ENCODE measurements at places on chromosomes 7 and 10.

DNA sequence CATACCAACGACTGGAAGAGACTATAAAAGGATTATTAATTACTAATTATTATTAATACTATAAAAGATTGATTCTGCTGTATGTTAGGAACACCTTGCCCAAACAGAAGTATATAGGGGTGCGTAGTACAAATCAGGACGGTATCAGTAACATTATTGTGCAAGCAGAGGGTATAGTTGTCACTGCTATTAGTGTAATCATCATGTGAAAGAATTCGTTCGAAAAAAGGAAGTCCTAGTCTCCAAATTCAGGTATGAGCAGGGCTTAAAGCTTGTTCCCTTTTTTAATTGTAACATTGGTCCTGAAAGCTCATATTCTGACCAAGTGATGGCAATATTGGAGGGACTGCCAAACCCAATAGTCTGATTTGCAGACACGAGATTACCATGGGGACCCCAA is 81.8 kb downstream of the THSD7A start:
- DNase-seq, result no peak

DNA sequence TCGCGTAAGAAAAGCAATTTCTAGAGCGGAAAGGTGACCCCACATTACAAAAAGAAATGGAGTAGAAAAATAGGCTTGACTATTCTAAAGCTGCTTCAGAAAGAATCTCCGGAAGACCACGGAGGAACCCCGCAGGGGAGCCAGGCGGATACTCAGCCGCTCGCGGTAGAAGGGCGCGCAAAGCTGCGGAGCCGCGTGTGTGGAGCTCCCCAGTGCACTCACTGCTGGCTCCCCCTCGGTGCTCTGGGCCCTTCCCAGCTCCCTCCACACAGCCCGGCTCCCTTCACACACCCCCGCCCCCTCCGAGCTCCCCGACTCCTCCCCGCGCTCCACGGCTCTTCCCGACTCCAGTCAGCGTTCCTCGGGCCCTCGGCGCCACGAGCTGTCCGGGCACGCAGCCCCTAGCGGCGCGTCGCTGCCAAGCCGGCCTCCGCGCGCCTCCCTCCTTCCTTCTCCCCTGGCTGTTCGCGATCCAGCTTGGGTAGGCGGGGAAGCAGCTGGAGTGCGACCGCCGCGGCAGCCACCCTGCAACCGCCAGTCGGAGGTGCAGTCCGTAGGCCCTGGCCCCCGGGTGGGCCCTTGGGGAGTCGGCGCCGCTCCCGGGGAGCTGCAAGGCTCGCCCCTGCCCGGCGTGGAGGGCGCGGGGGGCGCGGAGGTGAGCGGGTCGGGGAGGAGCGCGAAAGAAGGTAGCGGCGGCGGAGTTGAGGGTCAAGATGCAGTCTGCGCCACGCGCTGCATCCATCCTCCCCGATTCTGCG is at the start of gene STEAP2:
Gene STEAP2, plus strand, starts transcription at position 350 of the 758 bp plus-strand sequence. CDS start 13,343 bp downstream, outside the sequence.
- no peak for DNase-seq

GRCh38 chr10:11538834-11539190 is 72.6 kb downstream of the USP6NL start:
- DNase-seq, result no peak

- DNase-seq, result no peak
Measured at GRCh38 chr7:98681951-98682350, 64.9 kb downstream of the NPTX2 start.

- no peak for DNase-seq
Measured at GRCh38 chr10:31761156-31761555, 167.5 kb downstream of the ARHGAP12 start.

DNA sequence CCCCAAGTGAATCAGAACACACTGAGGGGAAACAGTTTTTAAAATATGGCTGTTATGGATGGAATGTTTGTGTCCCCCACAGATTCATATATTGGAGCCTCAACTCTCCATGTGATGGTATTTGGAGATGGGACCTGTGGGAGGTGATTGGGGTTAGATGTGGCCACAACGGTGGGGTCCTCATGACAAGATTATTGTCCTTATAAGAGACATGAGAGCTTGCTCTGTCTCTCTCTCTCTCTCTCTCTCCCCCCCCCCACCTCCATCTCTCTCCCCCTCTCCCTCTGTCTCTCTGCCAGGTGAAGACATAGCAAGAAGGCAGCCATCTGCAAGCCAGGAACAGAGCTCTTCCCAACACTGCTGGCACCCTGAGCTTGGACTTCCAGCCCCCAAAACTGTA is 315.8 kb upstream of the MGMT start:
- DNase-seq, result no peak

DNA sequence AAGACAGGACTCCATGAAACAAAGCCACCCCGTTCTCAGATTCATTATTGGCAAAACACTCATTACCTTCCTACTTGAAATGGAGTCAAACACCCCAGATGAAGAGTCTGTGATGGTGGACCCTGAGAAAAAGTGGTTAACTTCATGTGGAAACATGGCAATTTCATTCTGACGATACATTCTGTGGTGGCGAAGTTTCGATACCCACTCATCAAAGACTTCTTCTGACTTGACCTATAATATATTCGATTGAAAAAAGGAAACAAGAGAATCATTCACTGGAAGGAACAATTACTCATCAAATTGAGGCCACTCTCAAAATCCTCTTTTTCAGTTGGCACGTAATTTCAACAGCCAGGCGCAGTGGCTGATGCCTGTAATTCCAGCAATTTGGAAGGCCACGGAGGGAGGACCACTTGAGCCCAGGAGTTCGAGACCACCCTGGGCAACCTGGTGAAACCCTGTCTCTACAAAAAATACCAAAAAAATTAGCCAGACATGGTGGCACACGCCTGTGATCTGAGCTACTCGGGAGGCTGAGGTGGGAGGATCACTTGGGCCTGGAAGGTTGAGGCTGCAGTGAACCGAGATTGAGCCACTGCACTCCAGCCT is 108.8 kb upstream of the GSDME start:
- no peak for DNase-seq

DNA sequence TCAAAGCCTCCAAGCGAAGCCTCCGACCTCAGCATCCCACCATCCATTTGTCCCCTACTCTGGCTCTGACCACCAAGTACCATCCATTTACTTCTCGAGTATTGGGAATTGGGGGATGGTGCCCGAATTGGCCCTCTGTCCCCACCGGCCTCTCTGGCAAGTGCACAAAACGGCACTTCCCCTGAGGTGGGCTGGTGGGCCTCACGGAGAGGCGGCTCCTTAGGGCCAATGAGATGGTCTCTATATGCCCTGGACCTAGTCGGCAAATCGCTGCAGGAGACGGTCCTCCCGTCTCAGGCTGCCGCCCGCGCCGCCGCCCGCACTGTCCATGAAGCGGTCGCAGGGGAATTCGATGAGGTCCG is 2.8 kb downstream of the TRIL start:
- no peak for DNase-seq

DNA sequence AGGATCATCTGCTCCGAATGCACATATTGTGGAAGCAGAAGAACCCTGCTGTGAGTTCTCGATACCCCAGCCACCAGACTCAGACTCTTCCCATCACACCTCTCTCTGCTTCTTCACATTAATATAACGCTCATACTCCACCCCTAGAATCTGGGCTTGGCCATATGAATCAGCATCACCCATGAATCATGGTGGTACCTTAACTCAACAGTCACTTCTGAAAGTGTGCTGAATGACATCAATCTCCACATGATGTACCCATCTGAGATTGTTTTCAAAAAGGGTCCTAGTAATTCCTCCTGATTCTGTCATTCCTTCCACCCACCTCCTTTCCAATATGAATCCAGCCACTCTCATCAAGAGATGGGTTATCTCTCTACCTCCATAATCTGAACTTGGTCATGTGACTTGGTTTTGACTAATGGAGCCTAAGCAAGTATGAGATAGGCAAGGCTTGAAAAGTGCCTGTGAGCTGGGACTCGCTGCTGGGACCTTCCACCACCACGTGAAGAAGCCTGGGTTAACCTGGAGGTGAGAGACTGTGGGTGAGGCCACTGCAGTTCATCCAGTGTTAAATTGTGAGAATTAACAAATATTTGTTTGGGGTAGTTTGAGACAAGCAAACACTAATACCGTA is 15.4 kb downstream of the YWHAG start:
- no peak for DNase-seq

GRCh38 chr10:70743430-70743788 is 41.8 kb downstream of the TBATA start:
- DNase-seq, result no peak

GRCh38 chr10:72027498-72027897 is 60.9 kb downstream of the SPOCK2 start:
- no peak for DNase-seq

- no peak for DNase-seq
Measured at GRCh38 chr10:124233546-124234138, 140.2 kb upstream of the CHST15 start.

DNA sequence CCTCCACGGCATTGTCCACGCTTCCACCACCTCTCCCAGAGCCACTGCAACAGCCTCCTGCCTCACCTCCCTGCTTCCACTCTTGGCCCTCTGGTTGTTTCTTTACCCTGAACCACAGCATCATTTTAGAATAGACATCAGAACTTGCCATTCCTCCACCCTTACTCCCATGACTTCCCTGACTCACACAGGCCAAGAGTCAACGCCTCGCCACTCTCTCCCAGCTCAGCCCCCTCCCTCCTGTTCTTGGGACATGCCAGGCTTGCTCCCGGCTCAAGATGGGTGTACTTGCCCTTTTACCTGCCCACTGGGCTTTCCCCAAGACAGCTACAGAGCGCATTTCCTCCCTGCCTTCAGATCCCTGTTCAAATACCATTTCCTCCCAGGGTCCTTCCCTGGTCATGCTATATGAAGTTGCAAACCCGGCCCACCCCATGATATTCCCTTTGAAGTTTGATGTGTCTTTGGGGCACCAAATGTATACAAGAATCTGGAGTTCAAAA is 429.1 kb downstream of the RPS24 start:
- DNase-seq, result no peak

GRCh38 chr10:27240212-27241009 is at the start of gene ACBD5:
Gene ACBD5 (minus strand): TSS chr10:27240797. CDS start chr10:27240688, 109 bp downstream.
- peak; percentile 67 for DNase-seq

GRCh38 chr7:11895337-11895736 is 63.3 kb upstream of the THSD7A start:
- no peak for DNase-seq

DNA sequence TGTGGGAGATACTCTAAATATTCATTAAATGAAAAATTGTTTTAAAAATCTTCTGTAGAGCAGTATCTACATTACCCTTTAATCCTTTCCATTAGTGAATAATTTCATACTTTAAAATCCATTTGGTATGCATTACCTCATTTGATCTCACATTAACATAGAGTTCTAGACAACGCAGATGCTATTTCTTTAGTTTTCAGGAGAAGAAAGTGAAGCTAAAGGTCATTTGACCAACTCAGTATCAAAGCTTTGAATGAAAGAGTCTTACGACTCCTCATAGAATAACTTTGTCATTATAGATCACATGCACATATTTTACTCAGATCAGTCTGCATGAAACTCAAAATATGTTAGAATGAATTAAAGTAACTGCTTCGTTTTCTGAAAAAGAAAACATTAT is 460.2 kb downstream of the DNAJB9 start:
- no peak for DNase-seq

DNA sequence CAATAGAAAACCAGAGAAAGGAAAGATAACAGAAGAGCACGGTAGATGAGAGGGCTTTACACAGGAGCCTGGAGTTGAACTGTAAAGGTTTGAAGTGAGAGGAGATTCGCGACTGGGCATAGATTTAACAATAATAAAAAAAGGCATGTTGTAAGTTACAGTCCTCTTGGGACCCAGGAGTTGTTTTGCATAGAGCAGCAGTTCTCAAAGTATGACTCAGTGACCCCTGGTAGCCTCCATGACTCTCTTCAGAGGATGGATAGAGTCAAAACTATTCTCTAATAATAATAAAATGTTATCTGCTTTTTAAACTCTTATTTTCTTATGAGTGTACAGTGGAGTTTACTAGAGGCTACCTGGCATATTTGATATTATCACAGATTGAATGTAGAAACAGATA is 262.3 kb downstream of the SORCS3 start:
- DNase-seq, result no peak

DNA sequence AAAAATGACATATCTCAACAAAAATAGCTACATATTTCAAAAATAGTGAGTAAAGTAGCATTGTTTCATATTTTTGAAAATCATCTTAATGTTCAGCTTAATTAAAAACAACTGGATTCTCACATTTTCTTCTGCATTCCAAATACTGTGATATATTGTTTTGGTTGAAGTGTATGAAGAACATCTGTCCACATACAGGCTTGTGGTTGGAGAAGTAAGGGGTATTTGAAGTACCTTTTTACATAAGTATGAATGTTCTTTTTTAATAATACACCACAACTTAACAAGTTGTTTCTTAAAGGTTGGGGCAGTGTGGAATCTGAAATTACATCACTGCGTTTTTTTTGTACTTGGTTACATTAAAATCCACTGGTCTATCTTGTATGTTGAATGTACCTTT is 442.5 kb downstream of the KIF20B start:
- DNase-seq, result no peak

GRCh38 chr7:112296432-112296831 is 89.9 kb downstream of the ZNF277 start:
- DNase-seq, result no peak

DNA sequence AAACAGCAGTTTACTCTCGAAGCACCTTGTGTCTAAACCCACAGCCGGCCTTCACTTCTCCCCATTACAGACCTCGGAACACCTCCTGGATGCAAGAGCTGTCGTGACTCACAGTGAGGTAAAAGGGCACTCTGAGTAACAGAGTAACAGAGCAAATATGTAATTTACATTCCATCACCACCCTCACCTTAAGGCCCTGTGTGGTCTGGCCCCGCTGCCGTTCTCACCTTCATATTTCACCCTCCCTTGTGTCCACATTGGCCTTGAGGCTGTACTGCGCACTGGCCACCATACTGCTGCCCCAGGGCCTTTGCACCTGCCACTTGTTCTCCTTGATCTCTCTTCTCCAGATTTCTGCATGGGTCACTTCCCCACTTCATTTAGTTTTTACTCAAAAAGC is 12.6 kb downstream of the FFAR4 start:
- DNase-seq, result no peak

- no peak for DNase-seq
Measured at GRCh38 chr7:142740786-142741185, 8.5 kb upstream of the PRSS1 start.

- DNase-seq, result no peak
Measured at GRCh38 chr10:76649723-76650127, 987.9 kb downstream of the KCNMA1 start.

DNA sequence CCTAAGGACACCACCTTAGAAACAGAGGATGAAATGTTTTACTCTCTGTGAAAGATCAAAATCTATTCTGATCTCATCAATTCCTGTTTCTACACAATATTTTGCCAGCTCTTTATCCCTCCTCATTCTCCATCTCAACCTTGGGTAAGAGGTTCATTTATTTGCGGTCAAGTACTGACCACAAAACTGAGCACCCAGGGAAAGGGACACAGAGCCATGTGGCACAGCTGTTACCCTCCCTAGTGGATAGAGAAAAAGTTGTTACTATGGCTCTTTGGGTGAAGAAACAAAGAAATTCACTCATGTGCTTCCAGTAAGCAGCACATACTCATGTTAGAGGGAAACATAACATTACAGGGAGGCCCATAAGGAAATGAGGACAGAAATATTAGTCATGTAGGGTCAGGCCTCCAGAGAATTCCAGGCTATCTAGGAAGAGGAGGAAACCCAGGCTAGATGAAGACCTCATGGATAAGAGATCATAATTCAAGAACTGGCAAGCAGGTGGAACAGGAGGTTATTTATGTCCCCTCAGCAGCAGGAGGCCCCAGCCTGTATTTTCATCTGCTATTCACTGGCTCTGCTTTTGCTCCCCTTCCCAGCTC is 114.5 kb downstream of the ATE1 start:
- no peak for DNase-seq

All from stimulated activated CD4-positive, alpha-beta T cell treated with anti-CD3 and anti-CD28 coated beads, Interleukin-4, amount 100 ng/mL, for 4 hours (primary cell).